ENCODE measurements at places on chromosomes 2 and 18. TPM values are rescaled to one million over a fixed set of nuclear protein-coding genes. Genes with fewer than 3 reads are reported as not detected.

ABCG8 gene
- not detected for total RNA-seq

GRCh38 chr2:120748741-120749140, 13.1 kb downstream of the GLI2 start:
- H3K36me3 ChIP-seq = no peaks in the 10 kb centered on the region
- no peak overlapping the region for H3K27ac ChIP-seq
- no peaks in the 10 kb centered on the region for H3K4me1 ChIP-seq

DNA sequence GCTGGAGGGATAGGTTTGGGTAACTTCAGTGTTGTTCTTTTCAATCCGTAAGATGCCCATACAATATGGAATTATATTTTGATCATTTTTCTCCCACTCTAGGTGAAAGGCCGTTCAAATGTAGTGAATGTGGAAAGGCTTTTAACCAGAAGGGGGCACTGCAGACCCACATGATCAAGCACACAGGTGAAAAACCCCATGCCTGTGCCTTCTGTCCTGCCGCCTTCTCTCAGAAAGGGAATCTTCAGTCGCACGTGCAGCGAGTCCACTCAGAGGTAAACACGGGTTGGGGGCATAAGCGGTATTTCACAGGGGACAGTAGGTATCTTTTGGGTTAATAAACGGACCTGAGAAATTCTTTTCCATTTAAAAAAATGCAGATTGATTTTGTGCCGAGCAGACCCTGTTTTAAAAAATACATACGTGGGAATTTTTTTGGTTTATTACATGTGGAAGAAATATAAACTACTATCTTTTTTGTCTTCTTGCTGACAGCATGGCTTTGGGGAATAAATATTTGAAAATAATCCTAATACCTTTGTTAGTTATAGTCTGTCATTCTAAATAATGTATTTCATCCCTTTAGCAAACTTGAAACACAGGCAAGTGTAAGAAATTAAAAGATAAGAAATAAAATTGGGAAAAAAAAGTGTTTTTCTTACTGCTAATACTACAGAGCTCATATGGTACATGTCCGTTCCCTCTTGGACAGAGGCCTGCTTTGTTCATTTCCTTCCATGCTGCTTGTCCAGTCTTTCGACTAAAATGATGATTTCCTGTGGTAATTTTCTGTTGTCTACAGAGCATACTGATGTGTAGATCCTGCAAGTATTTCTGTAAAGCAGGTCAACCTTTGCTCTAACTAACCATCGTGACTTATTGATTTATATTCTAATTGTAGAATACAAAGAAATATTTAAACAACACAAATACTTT, 53.3 kb downstream of the ZNF236 start:
- peak; percentile 40 for DNase-seq
- no peak overlapping the region for H3K27ac ChIP-seq
- H3K27me3 ChIP-seq = no peaks in the 10 kb centered on the region
- H3K36me3 ChIP-seq = peaks cover 5% of the 10 kb centered on the region
- no peaks in the 10 kb centered on the region for H3K4me1 ChIP-seq

ZAP70 gene
- 4.3 TPM for total RNA-seq

HOXD11 gene
- total RNA-seq = not detected

DNA sequence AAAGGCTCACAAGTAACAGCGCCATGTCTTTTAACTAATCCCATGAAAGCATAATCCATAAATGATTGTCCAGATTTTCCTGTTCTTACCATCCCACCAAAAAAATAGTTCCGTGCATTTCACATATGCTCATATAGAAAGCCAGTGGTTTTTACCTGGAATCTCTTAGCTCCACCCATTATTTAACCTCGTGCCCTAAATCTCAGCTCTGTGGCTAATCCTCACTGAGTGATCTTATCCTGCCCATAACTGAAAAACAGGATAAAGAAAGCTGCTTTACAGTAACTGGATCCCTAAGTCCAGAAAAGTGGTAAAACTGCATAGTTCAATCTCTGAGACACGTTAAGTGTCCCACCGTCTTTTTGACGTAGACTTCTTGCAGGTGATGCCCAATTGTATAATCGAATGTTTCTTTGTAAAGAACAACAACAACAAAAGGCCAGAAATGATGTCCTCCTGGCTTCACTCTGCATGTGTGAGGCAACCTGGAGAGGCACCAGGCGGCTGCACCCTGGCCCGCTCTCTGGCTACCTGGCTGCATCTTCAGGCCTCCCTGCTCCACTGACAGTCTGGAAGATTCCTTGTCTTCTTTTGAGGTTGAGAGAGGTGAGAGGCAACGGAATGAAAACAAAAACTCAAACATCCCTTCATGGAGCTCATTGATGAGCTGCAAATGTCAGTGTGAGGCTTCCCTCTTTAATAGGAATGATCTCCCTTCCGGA, 38.6 kb downstream of the FEZ2 start:
- no peak overlapping the region for H3K4me3 ChIP-seq
- H3K27me3 ChIP-seq = no peaks in the 10 kb centered on the region
- peaks cover 12% of the 10 kb centered on the region for H3K4me1 ChIP-seq
- H3K27ac ChIP-seq = no peak overlapping the region
- DNase-seq = no peak

GRCh38 chr18:31430072-31430471, 17.5 kb upstream of the DSG3 start:
- H3K4me1 ChIP-seq = no peaks in the 10 kb centered on the region
- no peak overlapping the region for H3K27ac ChIP-seq
- DNase-seq = no peak
- no peak overlapping the region for H3K4me3 ChIP-seq

DNA sequence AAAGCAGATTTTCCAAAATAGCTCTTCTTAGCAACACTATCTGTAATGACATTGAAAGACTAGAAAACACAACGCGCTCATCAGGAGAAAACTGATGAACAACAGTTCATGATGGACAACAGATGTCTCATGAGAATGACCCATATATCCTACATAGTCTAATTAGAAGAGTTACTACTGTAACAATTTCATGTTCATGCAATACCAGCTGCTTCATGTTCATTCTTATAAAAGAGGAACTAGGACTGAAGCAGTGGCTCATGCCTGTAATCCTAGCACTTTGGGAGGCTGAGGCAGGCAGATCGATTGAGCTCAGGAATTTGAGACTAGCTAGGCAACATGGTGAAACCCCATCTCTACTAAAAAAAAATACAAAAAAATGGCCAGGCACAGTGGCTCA, 22.7 kb downstream of the TRAPPC8 start:
- no peaks in the 10 kb centered on the region for H3K36me3 ChIP-seq
- no peaks in the 10 kb centered on the region for H3K27me3 ChIP-seq
- no peaks in the 10 kb centered on the region for H3K4me1 ChIP-seq
- H3K4me3 ChIP-seq = no peak overlapping the region
- DNase-seq = no peak
- H3K27ac ChIP-seq = no peak overlapping the region

- no peaks in the 10 kb centered on the region for H3K36me3 ChIP-seq
- peaks cover 35% of the 10 kb centered on the region for H3K4me1 ChIP-seq
- H3K4me3 ChIP-seq = peak overlapping the region; percentile 2
- H3K27ac ChIP-seq = peak overlapping the region; percentile 100
These were observed 1.1 kb downstream of the KANSL1L start for GRCh38 chr2:210170196-210170445.

AQP12B gene
- total RNA-seq = not detected

IL1A gene
- 0.40 TPM for total RNA-seq

DNA sequence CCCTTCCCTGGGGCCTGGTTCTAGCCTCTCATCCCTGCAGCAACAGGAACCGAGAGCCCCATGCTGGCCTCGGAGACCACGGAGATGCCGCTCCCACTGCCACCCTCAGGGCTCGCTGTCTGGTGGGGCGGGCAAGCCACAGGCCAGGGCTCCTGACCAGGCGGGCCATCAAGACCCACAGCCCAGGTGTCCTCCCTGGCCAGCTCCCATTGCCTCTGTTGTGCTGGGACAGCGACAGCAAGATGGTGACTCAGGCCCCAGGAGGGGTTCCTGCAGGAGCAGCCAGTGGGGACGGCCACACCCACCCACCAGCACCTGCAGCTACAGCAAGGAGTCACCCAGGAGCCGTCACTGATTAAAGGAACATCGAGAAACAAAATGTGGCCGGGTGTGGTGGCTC, 7.4 kb downstream of the KLHL30 start:
- H3K36me3 ChIP-seq = no peaks in the 10 kb centered on the region
- no peak for DNase-seq
- H3K4me1 ChIP-seq = peaks cover 7% of the 10 kb centered on the region

- no peak overlapping the region for H3K4me3 ChIP-seq
- no peaks in the 10 kb centered on the region for H3K36me3 ChIP-seq
- DNase-seq = no peak
- no peaks in the 10 kb centered on the region for H3K4me1 ChIP-seq
- no peaks in the 10 kb centered on the region for H3K27me3 ChIP-seq
These were observed 2022.0 kb upstream of the CELF4 start for GRCh38 chr18:39587586-39587985.

DNA sequence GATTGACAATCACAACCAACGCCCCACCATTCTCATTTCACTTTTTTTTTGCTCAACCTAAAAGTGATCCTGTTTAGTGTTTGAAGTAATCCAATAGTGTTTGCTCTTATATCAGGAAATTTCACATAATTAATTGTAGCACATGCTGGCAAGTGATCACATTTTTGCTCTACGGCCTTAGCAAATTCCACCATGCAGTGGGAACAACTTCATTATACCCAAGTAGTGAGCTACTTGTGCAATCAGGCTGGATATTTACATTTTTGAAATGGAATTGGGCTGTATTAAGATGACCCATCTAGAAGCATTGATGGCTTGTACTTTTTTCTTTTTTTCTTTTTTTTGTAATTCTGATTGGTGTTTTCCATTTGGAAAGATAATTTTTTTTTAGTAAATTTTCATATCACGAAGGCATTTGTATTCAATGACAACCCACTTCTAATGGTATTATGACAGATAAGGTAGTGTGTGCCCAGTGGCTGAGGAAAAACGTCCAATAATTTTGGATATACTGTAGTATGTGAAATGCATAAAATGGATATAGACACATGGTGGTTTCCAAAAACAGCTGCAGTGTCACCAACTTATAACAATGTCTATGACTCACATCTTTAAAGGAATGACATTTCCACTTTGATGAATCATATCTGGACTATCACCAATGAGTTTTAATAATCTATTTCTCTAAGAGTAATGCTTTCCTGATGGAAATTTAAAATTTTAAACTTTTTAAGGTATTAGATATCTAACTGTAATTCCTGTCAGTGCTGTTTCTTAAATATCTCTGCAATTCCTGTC, 130.6 kb downstream of the COL6A3 start:
- no peaks in the 10 kb centered on the region for H3K4me1 ChIP-seq
- DNase-seq = no peak
- no peak overlapping the region for H3K4me3 ChIP-seq

- H3K36me3 ChIP-seq = no peaks in the 10 kb centered on the region
- no peak for DNase-seq
- no peak overlapping the region for H3K4me3 ChIP-seq
- H3K4me1 ChIP-seq = peaks cover 5% of the 10 kb centered on the region
These were observed 107.5 kb downstream of the TMEM18 start for GRCh38 chr2:569681-570080.

- H3K4me1 ChIP-seq = peaks cover 24% of the 10 kb centered on the region
- no peak overlapping the region for H3K4me3 ChIP-seq
- no peak for DNase-seq
- H3K27ac ChIP-seq = no peak overlapping the region
- no peaks in the 10 kb centered on the region for H3K27me3 ChIP-seq
- peaks cover 4% of the 10 kb centered on the region for H3K36me3 ChIP-seq
These were observed 72.7 kb downstream of the ACVR1 start for GRCh38 chr2:157803476-157803875.

- H3K4me3 ChIP-seq = no peak overlapping the region
- no peak for DNase-seq
- H3K4me1 ChIP-seq = peaks cover 39% of the 10 kb centered on the region
- H3K27me3 ChIP-seq = no peaks in the 10 kb centered on the region
- H3K36me3 ChIP-seq = no peaks in the 10 kb centered on the region
These were observed 19.1 kb downstream of the TRAK2 start for GRCh38 chr2:201432038-201432620.

DNA sequence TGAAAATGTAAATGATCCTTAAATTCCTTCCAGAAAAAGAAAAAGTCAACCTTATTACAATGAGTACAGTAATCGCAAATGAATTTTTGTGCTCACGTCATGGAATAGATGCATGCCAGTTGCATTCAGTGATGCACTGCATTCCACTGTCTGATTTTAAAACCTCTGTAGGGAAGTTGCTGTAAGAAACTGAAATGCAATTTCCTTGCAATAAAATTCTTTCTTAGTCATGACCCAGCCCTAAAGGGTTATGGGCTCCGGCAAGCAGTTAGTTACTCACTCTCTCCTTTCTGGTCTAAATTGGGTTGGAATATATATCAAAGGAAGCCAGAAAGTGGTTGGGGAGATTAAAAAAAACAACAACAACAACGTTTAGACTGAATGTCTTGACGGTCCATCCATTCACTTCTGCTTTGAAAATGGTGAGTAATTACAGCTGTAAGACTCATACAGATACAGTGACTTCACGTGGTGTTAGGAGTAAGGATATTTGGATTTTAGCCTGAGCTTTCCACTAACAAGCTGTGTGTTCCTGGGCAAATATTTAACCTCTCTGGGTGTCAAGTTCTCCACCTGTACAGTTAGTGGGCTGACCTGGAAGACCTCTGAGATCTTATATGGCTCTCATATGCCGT, 8.6 kb upstream of the RND3 start:
- H3K36me3 ChIP-seq = no peaks in the 10 kb centered on the region
- no peak overlapping the region for H3K4me3 ChIP-seq

DNA sequence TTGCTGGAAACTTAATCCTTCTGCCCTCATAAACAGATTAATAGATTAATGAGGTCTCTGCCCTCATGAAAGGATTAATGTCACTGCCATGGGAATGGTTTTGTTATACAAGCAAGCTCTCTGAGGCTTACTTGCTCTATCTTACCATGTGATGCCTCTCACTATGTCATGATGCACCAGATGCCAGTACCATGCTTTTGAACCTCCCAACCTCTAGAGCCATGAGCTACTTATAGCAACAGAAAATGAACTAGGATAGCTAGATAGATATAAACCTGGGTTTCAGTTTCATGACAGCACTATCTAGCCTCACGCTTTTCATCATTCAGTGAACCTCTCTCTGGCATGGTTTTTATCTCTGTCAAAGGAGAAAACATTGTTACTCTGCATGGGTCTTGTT, 371.6 kb upstream of the LRP1B start:
- H3K27ac ChIP-seq = no peak overlapping the region
- DNase-seq = no peak
- no peaks in the 10 kb centered on the region for H3K27me3 ChIP-seq
- H3K4me3 ChIP-seq = no peak overlapping the region
- H3K36me3 ChIP-seq = no peaks in the 10 kb centered on the region
- no peaks in the 10 kb centered on the region for H3K4me1 ChIP-seq

Measured in thyroid gland (tissue), 4 donors.